ENCODE measurements at places on chromosomes 11 and 22.

DNA sequence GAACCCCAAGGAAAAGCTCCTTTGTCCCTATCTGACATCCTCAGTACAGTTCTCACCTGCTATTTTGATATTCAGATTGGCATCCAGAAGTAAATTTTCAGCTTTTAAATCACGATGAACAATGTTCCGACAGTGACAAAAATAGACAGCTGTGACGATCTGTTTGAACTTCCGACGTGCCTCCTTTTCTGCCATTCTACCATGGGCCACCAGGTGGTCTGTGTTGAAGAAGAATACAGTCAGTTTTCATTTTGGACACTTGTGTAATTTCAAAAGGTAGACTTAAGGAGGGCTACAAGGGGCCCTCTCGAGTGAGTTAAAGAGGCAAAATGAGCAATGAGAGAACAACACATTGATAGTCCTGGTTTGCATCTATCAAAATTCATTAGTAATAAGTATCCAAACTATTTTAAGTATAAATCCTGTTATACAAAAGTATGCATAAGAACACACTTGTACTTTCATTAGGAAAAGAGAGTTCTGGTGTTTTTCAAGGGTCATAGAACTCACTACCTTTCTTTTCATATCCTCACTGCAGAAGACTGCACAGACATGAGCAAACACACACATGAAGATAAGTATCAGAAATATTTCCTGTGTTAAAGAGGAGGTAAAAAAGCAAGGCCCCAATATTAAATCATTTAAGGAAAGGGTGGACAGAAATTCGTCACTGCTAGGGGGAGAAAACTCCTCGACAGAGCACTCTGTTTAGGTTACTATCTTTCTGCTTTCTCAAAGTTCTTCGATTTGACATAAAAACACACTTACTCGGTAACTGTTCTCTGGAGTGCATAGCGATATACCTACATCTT lies 89.9 kb upstream of the APOA1 start:
- DNase-seq: peak; percentile 66

DNA sequence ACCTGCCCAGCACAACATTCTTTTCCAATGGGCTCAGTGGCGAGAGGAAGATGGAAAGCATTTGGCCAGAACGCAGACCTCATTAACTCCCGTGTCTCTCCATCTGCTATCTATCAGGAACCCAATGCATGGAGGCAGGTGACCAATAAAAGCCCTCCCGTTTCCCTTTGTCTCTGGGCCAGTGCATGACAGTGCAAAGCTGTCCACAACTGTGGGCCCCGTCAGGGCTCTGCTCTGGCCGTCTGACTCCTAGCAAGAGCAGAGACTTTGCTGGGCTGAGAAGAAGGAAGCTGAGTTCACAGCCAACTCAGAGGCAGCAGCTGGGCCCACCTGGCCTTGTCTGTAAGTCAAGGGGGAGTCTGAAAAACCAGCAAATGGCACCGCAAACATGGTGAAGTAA lies 177.8 kb downstream of the TENM4 start:
- DNase-seq: no peak

GRCh38 chr11:134905517-134905916 lies 493.5 kb upstream of the B3GAT1 start:
- DNase-seq: no peak

DNA sequence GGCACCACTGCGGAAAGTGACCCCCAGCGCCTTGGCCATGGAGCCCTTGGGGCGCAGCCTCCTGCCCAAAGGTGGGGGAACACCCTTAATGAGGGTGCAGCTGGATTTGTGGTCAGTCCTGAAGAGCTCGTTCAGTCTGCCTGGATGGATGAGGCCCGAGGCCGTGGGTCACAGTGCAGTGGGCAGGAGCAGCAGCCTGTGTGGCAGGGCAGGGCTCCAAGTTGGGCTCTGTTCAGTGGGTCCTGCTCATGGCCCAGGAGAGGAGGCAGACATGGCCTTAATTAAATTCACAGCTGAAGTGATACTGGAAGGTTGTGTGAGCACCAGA lies 33.3 kb downstream of the FAM83F start:
- DNase-seq: no peak

GRCh38 chr22:27856386-27856785 lies 54.8 kb upstream of the MN1 start:
- DNase-seq: no peak

DNA sequence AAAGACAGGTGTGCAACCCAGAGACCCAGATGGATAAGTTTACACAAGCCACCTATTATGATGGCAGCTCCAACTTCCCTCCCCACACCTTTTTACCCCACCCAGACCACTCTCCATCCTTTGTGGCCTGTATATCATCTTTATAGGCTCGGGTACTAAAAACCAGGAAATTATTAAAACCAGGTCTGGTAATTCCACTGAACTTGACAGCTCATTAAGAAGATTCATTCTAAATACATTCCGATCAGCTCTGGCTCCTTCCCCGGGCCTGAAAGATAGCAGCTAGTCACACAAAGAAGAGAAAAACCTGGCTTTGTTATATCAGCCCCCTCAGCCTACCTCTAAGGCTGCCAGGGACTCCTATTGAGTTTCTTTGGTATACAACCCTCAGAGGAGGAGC lies 67.9 kb upstream of the API5 start:
- DNase-seq: no peak

DNA sequence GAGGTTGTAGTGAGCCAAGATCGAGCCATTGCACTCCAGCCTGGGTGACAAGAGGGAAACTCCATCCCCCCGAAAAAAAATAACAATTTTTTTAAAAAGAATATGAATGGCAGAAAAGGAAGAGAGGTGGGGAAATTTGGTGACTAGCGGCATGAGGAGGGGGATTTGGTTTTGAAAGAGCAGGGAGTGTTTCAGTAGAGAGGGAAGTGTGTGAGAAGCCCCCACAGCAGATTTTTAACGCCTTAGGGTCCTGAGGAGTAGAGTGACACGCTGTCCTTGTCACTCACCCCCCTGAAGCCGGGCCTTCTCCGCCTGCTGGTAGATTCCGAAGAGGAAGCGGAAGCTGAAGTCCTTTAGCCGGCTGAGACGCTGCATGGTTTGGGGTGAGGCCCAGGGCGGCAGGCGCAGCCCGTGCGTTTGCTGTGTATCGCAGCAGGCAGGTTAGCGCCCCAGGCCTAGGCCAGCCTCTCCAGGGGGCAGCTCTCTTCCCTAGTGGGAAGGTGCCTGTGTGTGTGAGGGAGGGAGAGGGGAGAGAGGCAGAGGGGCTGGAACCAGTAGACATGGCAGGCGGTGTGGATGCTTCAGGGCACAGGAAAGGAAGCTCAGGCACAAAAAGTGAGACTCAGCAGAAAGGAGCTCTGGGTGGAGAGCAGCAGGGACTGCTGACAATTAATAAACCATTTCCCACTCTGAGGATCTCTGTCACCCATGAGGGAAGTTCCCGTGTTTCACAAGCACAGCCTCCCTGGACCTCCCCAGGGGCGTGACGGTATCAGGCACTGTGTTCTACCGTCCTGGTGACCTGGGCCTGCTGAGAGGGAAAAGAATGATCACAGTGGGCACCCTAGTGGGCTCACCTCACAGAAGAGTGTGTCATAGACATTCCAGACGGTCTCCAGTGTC lies 3.9 kb downstream of the ACP2 start:
- DNase-seq: no peak

- no peak for DNase-seq
These were observed 11.7 kb upstream of the COMT start for GRCh38 chr22:19929586-19930550.

- DNase-seq: no peak
These were observed 1.8 kb upstream of the OR51B6 start for GRCh38 chr11:5349550-5349949.

- no peak for DNase-seq
These were observed 110.2 kb downstream of the UVRAG start for GRCh38 chr11:75924966-75925784.

- DNase-seq: peak; percentile 77
These were observed 2.2 kb downstream of the CALCA start for GRCh38 chr11:14969901-14970323.

- DNase-seq: no peak
These were observed 314.1 kb downstream of the CTTN start for GRCh38 chr11:70712471-70712870.

- no peak for DNase-seq
These were observed 843 bp downstream of the OR56B1 start for GRCh38 chr11:5737091-5737490.

GRCh38 chr22:33018232-33018864 lies 39.8 kb downstream of the SYN3 start:
- DNase-seq: peak; percentile 57

GRCh38 chr11:130211144-130211543 lies 51.6 kb downstream of the ST14 start:
- no peak for DNase-seq

DNA sequence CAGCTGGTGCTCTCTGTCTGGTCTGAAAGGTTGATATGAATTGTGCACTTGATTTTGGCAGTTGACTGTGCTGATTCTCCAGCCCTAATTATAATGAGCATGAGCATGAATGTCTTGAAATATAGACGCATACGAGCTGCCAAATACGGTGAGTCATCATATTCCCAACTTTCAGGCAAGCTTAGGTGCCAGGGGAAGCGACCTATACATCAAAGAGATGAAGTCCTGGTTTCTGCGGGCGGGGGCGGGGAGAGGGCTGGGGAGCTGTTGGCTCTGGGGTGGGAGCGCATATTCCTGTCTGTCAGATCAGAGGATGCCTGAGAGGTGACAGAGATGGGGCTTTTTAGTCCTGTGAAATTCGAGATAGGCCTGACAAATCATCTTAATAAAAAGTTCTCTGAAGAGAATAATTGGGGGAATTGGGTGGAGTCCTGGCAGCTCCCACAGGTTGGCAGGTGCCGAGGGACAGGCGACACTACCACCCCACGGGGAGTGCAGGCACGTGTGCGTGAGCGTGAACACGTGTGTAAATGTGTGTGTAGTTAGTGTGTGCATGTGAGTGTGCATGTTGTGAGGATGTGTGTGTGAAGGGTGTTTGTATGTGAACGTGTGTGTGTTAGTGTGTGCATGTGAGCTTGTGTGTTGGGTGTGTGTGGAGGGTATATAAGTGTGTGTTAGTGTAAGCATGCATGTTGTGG lies 865.3 kb downstream of the TBC1D22A start:
- no peak for DNase-seq

DNA sequence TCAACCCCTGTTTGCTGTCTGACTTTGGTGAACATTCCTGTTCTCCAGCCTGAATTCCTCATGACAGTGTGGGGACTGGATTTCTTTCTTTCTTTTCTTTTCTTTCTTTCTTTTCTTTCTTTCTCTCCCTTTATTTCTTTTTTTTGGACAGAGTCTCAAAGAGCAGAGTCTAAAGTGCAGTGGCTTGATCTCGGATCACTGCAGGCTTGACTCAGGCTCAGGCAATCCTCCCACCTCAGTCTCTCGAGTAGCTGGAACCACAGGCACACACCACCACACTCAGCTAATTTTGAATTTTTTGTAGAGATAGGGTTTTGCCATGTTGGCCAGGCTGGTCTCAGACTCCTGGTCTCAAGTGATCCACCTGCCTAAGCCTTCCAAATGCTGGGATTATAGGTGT lies 63.1 kb downstream of the RPUSD4 start:
- no peak for DNase-seq

DNA sequence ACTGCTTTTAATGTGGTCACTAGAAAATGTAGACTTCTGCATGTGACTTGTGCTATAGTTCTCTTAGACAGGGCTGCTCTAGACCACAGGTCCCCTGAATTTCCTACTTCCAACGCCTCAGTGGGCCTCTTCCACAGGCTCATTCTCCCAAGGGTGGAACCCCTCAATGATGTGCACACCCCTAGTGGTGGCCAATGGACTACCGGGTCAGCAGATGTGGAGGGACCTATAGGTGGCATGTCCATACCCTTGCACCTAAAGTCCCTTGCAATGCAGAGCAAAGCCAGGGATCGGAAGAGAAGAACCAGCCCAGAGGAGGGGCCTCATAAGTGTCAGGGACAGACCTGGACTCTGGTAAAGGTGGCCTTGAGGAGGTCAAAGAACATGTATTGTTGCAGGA lies 20.0 kb downstream of the MMP13 start:
- DNase-seq: no peak

- DNase-seq: no peak
These were observed 232.0 kb downstream of the CEP164 start for GRCh38 chr11:117559698-117560097.

DNA sequence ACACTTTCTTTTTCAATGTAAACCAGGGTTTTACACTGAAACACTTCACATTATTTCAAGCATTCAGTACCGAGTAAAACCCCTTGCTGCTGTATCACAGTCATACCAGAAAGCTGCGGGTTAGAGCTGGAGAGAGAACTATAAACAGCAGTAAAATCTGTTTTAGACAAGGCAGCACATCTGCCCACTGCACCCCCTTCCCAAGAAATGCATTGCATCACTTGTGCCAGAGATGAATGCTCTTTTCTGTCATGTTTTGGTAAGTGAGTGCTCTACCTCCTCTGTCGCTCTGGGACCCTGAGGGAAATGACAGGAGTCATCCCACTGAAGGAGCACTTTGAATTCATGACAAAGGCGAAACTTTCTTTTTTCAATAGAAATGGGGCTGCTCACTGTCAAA lies 107.2 kb downstream of the MAML2 start:
- DNase-seq: peak; percentile 85

- no peak for DNase-seq
These were observed 170.3 kb downstream of the KIRREL3 start for GRCh38 chr11:126830216-126830806.

DNA sequence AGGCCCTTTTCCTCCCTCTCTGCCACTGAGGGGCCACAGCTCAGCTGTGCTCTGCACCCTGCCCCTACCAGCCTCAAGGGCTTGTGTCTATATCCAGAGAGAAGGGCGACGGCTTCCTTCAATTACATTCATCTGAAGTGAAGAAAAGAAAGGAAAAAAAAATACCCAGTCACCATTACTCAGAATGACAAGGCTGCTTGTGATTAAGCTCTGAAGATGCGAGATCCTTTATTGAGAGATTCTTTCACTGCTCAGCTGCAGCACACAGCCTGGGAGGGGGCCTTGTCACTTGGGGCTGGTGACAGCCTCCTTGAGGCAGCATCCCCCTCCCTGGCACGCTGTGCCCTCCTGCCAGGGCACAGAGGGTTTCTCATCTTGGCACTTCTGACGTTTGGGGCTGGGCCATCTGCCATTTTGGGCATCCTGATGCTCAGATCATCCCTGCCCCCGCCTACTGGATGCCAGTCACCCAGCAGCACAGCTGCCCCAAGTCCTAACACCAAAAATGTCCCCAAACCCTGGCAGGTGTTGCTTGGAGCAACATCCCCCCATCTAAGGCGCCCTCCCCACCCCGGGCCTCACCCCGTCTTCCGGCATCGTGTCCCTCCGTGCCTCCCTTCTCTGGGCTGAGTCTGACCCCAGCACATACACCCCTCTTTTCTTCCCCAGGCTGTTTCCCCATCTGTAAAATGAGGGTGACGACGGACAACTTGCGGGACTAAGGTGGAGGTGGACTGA lies 1394.7 kb downstream of the BRD1 start:
- no peak for DNase-seq

DNA sequence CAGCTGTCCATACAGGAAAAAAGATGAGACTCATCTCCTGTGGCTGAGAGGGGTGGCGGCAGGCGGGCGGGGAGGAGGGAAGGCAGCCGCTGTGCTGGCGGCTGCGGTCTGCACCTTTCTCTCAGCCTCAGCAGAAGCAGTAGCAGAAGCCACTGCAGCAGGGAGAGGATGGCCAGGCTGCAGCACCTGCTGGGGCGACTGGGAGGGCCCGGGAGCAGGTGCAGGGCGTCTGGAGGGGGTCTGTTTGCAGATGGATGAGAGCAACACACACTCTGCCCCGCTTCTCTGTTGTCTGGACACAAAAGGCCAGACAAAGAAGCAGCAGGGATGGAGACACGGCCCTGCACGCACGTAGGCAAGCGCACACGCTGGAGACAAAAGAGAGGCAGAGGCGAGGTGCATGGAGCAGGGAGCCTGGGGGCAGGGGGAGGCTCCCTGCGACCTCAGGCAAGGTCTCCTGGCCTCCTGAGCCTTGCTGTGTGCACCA lies 9.3 kb upstream of the MIAT start:
- peak; percentile 52 for DNase-seq

Measured in activated T-cell treated with anti-CD3 and anti-CD28 coated beads, Interleukin-2, amount 50 U/mL, for 72 hours (primary cell).